ENCODE measurements at places on chromosomes 6 and 20.

GRCh38 chr6:21603082-21603952 lies 9.8 kb downstream of the SOX4 start:
- DNase-seq, result no peak

GRCh38 chr6:3592371-3592941 lies 135.6 kb upstream of the SLC22A23 start:
- DNase-seq, result no peak

- DNase-seq, result no peak
Measured at GRCh38 chr6:39217177-39217864, 12.0 kb downstream of the KCNK5 start.

- no peak for DNase-seq
Measured at GRCh38 chr6:50637267-50637666, 76.1 kb upstream of the TFAP2D start.

GRCh38 chr6:2436410-2437154 lies 191.2 kb upstream of the GMDS start:
- DNase-seq, result no peak

DNA sequence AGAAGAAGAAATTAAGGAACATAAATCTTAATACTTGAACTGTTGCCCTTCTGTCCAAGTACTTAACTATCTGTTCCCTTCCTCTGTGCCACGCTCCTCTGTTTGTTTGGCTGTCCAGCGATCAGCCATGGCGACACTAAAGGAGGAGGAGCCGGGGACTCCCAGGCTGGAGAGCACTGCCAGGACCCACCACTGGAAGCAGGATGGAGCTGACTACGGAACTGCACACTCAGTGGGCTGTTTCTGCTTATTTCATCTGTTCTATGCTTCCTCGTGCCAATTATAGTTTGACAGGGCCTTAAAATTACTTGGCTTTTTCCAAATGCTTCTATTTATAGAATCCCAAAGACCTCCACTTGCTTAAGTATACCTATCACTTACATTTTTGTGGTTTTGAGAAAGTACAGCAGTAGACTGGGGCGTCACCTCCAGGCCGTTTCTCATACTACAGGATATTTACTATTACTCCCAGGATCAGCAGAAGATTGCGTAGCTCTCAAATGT lies 17.1 kb downstream of the IRF4 start:
- DNase-seq, result no peak

GRCh38 chr6:135557582-135557981 lies 60.0 kb upstream of the AHI1 start:
- DNase-seq, result no peak

DNA sequence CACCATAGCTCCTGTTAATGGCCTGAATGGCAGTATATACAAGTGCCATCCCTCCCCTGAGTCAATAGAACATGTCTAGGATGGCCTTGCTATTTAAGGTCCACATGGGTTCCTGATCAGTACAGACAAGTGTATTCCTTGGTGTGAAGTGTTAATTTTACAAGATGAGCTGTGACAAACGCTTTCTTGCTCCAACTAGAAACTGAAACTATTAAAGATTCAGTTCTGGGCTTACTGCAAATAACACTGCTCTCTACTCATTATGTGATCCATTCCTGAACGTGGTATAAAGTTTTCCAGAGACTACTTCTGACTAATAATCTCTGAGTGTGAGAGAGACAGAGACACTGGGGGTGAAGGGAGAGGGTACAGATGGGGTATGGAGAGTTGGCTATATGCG lies 198.0 kb upstream of the FBXL4 start:
- DNase-seq, result no peak

GRCh38 chr6:56887086-56887485 lies 67.8 kb upstream of the BEND6 start:
- DNase-seq, result no peak

GRCh38 chr6:34888874-34889555 lies at the start of gene ANKS1A:
ANKS1A (plus strand) TSS chr6:34889255; CDS start chr6:34889403, 148 bp downstream.
- peak; percentile 52 for DNase-seq

DNA sequence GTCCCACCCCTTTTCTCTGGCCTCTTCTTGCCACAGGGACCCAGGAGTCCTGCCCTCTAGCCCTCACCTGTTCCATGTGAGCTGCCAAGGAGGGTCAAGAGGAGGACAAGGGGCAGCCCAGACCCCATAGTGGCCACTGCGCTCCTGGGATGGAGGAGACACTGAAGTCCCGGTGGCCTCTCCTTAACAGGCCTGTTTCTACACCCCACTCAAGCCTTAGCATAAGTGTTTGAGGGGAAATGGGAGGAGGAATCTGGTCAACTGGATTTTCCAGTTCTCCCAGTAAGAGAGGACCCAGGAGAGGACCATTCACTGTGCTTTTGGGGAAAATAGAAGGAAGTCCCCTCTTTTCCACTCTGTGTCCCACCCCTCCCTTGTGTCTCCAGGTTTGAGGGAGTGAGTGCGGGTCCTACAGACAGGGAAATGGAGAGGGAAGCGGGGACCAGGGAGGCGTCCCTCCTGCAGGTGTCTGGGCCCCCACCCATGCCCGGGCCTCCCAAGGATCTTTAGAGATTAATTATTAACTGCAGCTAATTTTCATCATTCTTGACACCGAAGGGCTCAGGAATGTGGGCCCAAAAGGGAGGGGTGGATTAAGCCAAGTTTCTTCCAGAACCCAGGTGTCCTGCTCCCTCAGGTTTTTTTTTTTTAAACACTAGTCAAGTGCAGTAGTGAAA lies at the start of gene SFTA2:
TSS of gene SFTA2 (minus strand) at position 202 of the 677 bp plus-strand sequence. CDS start at position 128, 74 bp downstream.
- no peak for DNase-seq

DNA sequence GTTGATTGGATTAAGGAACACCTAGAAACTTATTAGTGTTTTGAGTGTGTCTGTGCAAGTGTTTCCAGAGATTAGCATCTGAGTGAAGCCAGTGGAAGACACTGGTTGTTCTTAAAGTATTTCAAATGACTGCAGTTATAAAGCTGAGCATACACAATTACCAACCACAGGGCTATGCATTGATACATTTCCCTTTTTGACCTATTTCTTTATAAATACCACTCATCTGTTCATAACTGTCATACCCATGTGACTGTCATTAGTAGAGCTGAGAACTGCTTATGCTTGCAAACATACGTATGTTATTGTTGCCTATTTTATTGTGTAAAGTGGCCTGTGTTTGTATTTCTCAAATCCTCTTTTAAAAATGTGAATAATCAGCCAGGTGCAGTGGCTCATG lies 15.3 kb upstream of the ZC3H12D start:
- DNase-seq, result no peak

DNA sequence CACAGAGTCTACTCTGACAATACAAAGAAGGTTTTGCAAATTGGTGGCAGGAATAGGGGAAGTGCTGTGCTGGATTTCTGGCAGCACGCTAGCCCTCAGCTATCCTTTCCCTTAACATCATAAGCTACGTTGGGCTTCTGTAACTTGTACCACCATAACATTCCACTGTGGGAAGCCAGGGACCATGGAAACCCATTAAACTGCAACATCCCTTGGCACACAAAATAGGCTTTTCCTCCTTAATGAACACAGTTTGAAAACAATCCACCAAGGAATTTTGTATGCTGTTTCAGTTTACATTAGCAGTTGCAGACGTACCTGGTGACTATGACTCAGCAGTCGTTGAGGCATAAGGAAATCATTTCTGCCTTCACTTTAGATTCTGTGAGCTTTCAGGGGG lies 203.9 kb upstream of the RAB32 start:
- no peak for DNase-seq

DNA sequence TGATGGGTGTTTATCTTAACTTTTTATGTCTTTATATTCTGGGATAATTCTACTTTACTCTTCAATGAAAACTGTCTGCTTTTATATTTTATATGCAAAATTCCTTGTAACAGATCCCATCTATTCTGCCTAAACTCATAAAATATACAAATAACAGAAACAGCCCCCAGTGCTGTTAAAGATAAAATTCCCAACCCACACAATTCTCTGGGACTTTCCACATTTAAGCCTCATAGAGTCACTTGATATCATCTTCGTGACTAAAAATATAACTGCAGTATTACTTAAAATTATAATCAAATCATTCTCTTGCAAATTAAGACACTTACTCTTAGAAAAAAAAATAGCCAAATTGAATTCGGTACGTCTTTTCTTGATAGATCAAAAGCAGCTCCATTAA lies 60.2 kb downstream of the INSM1 start:
- no peak for DNase-seq

- DNase-seq, result no peak
Measured at GRCh38 chr6:132961610-132962009, 147.2 kb downstream of the RPS12 start.

GRCh38 chr20:56624786-56625681 lies 4.1 kb upstream of the TFAP2C start:
- DNase-seq, result no peak

- no peak for DNase-seq
Measured at GRCh38 chr6:106165885-106166485, 79.8 kb downstream of the PRDM1 start.

- DNase-seq, result no peak
Measured at GRCh38 chr6:16480763-16481560, 242.6 kb downstream of the GMPR start.

DNA sequence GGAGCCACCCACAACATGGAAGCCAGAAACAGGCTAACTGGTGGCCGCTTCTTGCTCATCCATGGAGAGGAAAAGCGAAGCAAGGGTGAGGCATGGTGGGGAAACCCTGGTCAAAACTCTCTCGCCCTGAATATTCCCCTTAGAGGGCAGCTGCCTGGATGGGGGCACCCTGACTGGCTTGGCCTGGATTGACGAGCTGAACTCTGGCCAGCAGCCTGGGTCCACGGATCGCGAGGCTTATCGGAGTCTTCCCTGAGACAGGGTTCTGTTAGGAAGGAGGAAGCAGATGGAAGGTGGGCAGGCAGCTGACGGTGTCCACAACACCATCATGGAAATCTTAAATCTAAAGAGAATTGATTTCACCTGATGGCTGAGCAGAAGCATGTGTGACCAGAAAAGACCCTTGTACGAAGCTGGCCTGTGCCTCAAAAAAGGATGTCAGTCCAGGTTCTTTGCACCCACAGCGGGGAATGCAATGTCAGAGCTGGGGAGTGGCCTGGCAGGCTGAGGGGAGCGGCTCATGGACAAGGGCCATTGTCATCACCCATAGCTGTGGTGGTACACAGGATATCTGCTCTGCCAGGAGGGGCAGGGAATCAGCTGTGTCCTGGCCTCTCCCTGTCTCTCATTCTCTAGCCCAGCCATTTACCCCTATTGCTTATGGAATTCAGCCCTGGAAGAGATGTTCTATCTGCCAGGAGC lies 109.4 kb upstream of the SNX9 start:
- no peak for DNase-seq

DNA sequence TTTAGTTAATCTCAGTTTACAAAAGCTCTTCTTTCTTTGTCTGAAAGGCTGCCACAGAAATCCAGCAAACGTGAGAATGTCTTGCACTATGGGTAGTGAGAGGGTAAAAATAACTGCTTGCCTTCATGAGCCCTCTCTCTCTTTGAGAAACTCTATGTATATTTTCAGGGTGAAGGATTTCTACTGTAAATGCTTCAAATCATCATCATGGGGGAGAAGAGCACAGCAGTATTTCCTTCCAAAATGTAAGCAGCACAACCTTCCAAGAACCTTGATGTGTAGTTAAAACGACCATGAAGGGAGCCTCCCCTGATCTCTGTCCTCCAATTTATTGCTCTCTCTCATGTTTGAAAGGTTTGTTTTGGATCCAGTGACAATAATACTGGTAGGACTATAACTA lies 141.3 kb upstream of the CENPW start:
- no peak for DNase-seq

DNA sequence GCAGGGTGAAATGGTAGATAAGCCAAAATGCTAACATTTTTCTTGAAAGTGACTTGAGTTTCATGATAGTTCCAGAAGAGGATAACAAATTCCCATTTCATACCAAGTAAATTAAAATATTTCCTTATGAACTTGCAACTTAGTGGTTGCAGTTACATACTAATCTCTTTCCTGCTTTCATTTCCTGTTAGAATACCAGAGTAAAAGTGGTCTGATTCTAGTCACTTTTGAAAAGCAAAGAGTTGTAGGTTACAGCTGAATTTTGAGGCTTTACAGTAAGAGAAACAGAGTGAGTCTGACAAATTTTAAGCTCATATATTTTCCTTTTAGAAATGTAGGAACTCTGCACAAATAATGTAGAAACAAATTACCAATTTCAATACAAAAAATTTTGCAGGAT lies 117.4 kb downstream of the ZFAND3 start:
- no peak for DNase-seq

DNA sequence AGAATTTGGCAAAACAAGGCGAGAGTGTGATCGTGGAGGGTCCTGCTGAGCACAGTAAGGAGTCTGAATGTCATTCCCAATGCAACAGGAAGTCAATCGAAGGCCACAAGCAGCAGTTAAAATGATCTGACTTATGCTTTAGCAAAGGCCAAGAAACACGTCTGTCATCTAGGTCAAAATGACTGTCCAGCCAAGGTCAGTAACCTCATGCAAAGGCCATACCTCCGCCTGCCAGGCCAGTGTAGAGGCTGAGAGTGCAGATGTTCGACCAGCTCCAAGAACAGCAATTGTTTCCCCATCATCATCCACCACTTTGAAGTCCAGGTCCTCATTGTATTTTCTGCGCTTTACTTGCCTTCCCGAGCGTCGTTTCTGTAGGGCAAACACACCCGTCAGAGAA lies 105.6 kb downstream of the CHD6 start:
- no peak for DNase-seq

DNA sequence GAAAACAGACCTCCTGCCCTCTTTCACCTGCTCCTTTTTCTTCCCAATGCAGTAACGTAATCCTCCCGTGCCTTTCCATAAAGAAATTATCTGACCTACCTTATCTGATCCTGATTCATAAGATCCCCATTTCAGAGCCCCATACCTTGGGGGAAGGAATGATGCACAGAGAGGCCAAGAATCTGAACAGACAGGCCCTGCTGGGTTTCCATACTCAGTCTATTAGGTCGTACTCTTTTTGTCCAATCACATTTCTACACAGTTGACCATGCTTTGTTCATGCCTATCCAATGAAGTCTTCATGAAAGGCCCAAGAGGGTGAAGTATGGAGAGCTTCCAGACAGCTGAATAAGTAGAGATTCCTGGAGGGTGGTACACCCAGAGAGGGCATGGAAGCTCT lies 25.3 kb downstream of the SRPK1 start:
- DNase-seq, result peak; percentile 11

GRCh38 chr6:42813906-42814444 lies 32.1 kb downstream of the BICRAL start:
- no peak for DNase-seq

GRCh38 chr20:42123981-42124473 lies 505.9 kb upstream of the CHD6 start:
- DNase-seq, result no peak

All from SK-N-DZ (cell line).